ENCODE measurements at places on chromosomes 12 and 14.

- peak; percentile 54 for DNase-seq
These were observed at the start of gene VDR for GRCh38 chr12:47904713-47905709. TSS of gene VDR (minus strand) at chr12:47904994. CDS start at chr12:47879113, 25,881 bp downstream.

DNA sequence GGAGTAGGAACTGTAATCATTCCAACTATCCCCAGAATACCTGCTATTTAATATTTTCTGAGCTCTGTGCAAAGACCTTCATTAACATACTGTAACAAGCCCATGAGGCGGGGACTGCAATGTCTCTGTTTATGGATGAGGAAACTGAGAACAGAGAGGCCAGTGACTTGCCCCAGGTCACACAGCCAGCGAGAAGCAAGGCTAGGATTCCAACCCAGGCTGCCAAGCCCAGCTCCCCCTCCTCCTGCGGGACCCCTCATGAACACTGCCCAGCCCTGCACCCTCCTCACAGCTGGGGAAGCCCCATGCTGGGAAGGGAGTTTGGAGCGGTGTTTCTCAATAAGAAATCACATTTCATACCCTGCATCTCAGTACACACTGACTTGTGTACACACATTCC, 10.9 kb downstream of the HVCN1 start:
- DNase-seq = no peak

GRCh38 chr12:132329036-132329719, at the start of gene GALNT9:
TSS of gene GALNT9 (minus strand) at chr12:132329589. CDS start at chr12:132329203, 386 bp downstream.
- no peak for DNase-seq

DNA sequence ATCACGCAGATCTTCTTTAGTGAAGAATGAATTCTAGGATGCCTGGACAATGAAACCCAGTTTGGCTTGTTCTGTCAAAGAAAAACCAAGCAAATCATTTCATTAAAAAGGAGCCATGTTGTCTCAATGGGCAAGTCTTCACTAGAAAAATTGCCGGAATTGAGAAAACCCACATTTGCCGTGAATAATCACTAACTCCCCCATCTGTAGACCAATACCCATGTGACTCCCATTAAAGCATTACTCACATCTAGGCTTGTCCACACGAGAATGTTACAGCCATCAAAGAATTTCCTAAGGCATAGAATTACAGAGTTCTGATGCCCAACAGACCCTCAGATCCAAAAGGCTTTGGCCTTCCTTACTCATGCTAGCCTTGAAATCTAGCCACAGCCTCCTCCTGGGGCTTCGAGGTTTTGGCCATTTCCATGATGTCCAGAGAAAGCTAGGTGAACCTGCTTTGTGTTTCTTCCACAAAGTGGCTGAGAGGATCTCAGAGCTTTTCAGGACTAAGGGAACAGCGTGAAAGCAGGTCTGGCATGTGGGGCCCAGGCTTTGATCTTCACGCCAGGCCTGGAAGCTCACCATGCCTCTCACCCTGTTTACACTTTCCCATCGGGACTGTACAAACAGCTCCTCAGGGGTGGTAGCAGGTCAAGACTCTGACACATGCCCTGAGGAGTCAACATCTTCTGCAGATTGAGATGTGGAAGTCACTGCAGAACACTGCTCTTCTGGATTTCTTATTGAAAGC, 12.1 kb downstream of the SLC7A8 start:
- no peak for DNase-seq

DNA sequence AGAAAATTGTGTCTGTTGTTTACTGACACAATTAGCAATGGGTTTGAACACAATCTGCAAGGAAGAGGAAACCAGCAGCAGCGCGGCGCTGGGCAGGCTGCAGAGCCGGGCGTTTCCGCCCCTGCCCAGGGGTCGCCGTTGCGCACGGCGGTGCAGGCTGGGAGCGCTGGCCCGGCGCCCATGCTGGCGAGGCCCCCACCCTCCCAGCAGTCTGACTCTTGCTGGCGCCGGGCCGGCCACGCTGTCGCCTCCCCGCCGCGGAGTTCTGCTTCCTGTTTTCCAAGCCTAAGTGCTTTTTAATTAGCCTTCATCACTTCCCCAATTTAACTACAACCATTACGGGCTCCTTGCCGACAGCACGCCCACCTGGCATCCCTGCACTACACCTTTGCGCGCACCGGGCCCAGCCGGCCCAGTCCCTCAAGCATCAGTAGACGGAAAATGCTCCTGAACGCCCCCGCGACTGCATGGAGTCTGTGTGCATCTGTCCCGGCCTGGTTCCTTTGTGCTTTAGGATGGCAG, 212.1 kb downstream of the GXYLT1 start:
- no peak for DNase-seq

GRCh38 chr12:13627536-13627935, 353.9 kb downstream of the GRIN2B start:
- DNase-seq = no peak

DNA sequence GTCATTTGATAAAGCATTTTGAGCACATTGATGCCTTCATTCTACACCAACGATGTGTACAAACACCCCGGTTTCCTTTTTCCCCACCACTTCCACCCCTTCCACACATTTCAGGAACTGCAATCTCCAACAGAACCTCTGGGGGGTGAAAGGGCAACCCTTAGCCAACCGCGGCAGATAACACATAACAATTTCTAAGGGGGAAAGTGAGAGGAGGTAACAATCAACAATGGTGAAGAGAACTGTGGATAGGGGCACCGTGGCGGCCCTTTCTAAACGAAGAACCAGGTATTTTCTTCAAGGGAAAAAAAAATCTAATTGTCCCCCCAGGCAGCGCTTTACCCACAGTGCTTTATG, 1.1 kb downstream of the KITLG start:
- DNase-seq = no peak

- no peak for DNase-seq
These were observed 267.7 kb upstream of the DIO3 start for GRCh38 chr14:101293605-101294004.

DNA sequence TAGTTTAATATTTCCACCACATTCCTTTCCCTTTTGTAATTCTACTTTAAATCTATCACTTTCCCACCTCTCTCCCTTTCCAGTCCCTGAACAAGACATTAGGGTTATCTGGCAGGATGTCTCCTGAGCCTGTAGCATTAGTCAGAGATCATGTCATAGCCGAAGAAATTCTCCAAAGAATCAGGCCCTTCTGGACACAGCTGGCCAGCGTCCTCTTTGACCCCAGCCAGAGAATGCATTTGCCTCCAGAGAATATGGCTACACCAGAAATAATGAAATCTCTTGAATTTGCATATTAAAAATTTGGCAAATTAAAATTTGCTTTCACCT, 56.7 kb downstream of the NTF3 start:
- DNase-seq = no peak

DNA sequence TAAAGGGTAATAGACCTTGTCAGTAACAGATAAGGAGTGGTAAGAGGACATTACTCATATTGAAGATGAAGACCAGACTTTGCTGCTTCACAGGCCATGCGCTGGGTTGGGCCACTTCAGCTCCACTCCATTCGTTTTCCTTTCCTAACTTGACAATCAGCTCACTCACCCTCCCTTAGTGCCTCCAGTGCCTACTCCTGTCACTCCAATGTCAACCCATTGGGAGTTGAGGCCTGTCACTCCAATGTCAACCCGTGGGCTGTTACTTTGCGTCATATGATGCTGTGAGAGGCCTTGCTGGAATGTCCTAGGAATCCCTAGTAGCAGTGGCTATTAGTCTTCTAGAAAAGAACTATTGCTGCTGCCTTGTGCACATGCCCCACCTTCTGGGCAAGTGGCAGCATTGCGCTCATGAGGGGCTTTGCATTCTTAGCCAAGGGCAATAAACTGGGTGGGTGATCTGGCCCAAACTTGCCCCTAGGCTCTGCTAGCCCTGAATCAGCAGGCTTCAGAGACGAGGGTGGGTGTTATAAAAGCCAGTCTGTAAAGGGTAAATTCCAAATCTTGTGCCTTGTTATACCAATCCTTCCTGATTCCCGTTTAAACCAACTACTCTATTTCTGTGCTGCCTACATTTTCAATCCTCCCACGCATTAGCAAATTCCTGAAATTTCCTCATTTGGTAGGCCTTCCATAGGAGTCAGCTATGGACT, 36.1 kb downstream of the BAZ2A start:
- peak; percentile 59 for DNase-seq

GRCh38 chr12:104478396-104479122, 21.8 kb downstream of the CHST11 start:
- no peak for DNase-seq

- DNase-seq = no peak
These were observed 132.3 kb upstream of the CRY1 start for GRCh38 chr12:107225635-107226034.

- no peak for DNase-seq
These were observed 14.3 kb downstream of the MVK start for GRCh38 chr12:109587921-109588320.

DNA sequence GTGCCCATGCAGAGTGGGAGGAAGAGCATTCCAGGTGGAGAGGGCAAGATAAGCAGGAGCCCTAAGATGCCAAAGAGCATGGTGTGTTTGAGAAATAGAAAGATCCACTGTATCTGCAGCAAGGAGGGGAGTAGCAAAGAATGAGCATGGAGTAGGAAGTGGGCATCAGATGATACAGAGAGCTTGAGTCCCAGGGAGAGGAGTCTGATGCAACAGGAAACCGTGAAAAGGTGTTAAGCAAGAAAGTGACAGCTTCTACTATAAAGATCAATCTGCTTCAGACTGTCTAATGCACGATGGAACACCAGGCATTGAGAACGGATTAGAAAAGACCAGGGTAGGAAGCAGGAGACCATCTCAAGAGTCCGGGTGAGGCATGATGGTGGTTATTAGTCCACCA, 12.3 kb upstream of the GPRC5D start:
- no peak for DNase-seq
